T-helper 9 cell (primary cell): ENCODE measurements at places on chromosomes 1 and 21.

DNA sequence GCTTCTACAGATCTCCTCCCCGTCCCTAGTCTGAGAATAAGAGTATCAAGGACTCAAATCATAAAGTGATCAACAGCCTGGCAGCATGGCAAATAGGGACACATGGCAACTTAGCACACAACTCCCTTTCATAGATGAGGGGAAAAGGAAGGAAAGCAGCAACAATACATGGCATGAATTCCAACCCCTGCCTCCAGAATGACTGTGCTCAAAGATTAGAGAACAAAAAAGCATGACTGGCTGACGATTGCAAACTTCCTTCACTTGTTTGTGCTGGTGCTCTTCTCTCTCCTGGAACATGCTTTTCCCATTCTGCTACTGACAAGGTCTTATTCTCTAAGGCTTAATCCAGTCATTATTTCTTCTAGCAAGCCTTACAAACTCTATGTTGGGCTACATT is 11.5 kb downstream of the KTI12 start:
- no peak for DNase-seq

DNA sequence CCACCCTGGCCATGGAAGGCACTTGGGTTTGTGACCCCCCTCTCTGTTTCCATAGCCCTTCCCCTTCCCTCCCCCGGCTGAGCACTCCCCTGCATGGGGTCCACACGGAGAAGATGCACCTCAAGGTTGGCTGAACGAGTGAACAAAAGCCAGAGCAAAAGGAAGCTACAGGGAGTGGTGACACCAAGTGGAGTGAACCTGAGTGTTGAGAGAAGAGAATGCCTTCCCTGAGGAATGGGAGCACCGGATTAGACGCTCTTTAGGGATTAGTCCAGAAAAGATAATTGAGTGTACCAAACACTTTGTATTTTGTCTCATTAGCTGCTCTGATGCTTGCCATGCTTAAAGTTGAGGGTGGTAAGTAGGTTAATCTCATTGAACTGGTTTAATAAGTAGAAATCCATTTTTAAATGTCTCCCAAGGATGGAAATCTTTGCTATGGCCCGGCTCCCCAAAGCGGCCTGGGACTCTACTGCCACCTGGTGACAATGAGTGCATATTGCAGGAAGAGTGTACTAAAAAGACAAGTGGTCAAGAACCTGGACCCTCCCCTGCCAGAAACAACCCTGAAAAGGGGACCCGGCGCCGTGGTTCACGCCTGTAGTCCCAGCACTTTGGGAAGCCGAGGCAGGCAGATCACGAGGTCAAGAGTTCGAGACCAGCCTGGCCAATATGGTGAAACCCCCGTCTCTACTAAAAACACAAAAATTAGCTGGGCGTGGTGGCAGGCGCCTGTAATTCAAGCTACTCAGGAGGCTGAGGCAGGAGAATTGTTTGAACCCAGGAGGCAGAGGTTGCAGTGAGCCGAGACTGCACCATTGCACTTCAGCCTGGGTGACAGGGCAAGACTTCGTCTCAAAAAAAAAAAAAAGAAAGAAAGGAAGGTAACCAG is 150.6 kb upstream of the ZC3H12A start:
- no peak for DNase-seq

GRCh38 chr21:35520302-35520701 is 471.2 kb upstream of the RUNX1 start:
- DNase-seq, result no peak

GRCh38 chr1:203271962-203272632 is 33.2 kb upstream of the BTG2 start:
- no peak for DNase-seq

DNA sequence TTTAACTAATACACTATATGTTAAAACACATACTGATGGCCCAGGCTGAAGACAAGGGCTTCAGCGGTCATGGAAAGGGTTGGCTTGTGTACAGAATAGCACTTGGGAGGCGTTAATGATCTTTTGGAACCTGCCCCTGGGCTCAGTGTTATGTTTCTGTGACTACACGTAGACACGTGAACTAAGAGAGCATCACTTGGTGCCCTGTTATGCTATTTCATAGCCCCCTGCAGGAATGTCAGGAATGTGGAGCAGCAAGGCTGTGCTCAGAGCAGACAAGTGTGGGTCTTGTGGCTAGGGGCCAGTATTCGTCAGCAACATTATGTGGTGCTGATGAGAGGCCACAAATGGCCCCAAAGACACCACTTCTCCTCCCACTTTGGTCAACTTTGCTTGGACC is 132.4 kb downstream of the MAP3K21 start:
- no peak for DNase-seq
